Hepatocyte (in vitro differentiated cells): ENCODE measurements at places on chromosomes 3 and 15. TPM values are rescaled to one million over a fixed set of nuclear protein-coding genes. Genes with fewer than 3 reads are reported as not detected.

GOLGA6B gene
- total RNA-seq, result 0.08 TPM in 1 of 2 replicates, not detected in the other

CHRFAM7A gene
- 0.12 and 0.63 TPM in 2 replicates for total RNA-seq

CPEB1 gene
- total RNA-seq, result 0.87 and 1.6 TPM in 2 replicates

PLA2G4D gene
- 0.04 and 0.17 TPM in 2 replicates for total RNA-seq

DNA sequence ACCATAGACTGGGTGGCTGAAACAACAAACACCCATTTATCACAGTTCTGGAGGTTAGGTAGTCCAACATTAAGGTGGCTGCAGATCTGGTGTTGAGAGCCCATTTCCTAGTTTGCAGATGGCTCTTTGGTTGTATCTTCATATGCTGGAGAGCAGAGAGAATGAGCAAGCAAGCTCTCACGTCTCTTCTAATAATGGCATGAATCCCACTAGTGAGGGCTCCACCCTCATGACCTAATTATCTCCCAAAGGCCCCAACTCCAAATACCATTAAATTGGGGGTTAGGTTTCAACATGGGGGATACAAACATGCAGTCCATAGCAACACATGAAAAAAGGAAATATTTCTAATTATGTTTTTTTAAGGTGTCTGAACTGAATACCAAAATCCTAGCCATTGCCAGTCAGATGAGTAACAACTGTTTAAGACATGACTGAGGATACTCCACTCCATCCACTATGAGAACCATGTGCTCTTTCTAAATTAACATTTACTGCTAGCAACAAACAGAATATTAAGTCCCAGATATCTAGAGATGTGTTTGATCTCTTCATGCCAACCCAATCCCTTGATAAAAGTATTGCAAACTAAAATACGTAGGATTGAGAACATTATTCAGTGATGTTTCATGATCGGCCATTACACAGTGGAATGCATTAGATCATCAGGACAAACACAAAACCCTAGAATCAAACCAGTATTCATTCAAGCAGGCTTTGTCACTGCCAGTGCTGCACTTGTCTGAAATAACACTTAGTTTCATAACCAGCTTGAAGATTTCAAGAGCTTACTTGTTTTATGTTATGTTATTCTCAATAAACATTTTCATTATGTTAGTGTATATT is 340.3 kb downstream of the SLC9A9 start:
- DNase-seq, result no peak
